A549 (cell line): ENCODE measurements at places on chromosomes 2 and 18.

DNA sequence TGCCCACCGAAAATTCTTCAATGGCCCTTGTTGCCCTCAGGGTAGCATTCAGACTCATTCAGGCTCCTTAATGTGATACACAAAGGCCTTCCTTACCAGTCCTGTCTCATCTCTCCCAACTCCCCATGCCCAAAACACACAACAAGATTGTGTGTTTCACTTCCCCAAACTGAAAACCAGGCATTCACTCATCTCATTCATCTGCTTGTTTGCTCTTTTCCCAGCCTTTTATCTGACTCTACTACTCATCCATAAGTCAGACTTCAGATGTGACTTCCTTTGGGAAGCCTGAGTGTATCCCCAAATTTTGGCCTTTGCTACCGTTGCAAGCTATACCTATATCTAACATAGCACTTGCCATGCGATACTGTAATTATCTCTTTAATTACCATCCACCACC, 9.7 kb upstream of the SLC39A10 start:
- no peak for DNase-seq

DNA sequence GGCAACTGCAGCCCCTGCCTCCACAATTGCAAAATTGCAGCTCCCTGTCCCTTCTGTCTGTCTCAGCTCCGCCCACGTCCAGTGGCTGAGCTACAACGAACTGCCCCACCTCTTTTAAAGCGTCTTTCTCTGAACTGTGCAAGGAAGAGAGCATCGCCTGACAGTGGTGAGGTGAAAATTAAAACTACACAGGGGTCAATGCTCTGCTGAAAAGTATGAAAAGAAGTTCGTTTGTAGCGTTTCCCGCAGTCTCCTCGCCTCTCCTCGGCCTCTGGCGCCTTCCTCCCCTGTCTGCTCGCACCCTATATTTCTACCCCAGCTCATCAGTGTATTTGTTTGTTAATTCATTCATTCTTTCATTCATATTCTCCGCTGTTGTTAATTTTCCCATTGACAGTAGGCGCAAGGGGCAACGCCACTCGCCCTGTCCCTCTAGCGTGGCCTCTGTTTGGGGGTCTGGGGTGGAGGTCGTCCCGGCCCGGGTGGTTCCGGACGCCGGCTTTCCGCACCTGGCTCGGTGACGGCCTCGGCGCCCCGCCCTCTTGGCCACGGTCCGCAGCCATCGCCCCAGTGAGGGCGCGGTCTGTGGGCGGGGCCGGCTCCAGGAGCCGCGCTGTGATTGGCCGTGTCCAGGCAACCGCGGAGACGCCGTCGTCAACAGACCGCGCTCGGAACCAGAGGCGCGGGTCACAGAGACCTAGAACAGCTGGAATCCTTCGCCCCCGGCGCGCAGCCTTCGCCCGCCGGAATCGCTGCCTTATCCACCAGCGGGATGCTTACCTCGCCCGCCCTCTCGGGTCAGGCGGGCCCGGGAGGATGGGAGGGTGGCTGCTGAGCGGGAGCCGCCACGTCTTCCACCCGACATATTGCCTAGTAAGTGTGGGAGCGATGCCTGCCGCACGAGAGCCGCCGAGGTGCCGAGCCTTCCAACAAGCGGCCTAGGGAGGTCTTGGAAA, at the start of gene VWA3B:
VWA3B (plus strand) TSS at position 677 of the 956 bp plus-strand sequence. CDS start 5,926 bp downstream, outside the sequence.
- DNase-seq = peak; percentile 60

GRCh38 chr2:62768615-62769014, 63.1 kb downstream of the EHBP1 start:
- DNase-seq = no peak

GRCh38 chr2:33042265-33042664, 95.5 kb downstream of the LTBP1 start:
- DNase-seq = no peak

DNA sequence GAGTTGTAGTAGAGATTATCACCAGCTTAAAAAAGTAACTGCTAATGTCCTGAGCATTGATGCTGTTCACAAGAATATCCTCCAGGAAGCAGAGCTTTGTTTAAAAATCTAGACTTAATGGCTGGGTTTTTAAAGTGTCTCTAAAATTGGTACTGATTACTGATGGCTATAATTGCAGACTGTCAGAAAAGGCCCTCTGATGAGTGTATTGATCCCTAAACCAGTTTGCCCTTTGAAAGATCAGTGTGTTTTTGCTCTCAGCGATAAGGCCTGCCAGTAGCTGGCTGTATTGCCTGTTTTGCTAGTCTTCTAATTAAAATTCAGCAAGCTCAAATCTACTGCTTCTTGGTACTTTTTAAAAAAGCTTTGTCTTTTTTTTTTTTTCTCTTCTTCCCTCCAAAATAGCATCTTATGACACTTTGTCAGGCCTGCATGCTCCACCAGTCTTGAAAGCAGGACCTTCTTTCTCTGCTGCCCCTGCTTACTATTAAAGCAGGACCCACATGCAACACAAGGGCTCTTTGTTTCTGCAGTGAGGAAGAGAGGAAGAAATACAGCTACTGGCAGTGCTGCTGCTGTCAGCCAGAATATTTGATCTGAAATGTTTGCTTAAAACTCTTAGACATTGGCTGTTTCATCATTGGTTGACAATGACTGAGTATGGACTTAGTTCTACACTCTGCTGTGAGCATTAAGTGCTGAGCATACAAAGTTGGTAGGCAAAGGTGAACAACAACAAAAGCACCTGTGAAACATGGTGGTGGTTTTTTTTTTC, 1.8 kb downstream of the SEC11C start:
- no peak for DNase-seq

GRCh38 chr2:65429786-65430602, 2.4 kb downstream of the SPRED2 start:
- DNase-seq = no peak

GRCh38 chr2:57408587-57408986, 638.0 kb upstream of the VRK2 start:
- DNase-seq = no peak

DNA sequence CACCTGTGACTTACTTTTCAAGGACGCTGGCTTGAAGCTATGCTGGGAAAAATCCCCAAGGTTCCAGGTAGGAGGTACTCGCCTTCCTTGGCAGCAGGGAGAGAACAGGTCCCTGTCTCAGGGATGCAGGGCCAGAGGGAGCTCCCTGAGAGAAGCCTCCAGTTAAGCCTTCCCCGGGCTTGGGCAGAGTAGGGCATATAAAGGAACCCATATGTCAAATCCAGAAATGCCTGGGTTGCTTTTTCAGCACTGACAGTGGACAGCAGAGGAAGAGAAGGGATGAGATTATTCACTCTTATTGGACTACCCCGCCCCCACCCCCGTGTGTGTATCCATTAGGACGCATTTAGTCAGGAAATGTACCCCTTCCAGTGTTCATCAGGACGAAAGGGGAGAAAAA, 89.3 kb upstream of the TEX51 start:
- DNase-seq = no peak

DNA sequence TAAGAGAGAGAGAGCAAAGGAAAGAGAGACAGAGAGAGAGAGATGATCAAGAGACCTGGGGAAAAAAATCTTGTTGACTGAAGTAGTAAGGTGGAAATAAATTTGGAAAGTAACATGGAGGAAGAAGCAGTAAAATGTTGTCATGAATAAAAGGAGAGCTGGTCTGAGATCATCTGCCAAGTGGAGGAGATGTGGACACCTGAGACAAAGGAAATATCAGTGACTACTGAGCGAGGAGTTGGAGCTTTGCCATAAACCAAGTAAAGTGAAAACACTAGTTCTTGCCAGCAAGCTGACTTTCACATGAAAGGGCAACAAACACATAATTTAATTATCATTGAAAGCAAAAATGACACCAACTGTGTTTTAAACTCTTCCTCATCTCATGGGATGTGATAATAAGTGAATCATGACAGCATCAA, 49.0 kb upstream of the DSG1 start:
- no peak for DNase-seq

DNA sequence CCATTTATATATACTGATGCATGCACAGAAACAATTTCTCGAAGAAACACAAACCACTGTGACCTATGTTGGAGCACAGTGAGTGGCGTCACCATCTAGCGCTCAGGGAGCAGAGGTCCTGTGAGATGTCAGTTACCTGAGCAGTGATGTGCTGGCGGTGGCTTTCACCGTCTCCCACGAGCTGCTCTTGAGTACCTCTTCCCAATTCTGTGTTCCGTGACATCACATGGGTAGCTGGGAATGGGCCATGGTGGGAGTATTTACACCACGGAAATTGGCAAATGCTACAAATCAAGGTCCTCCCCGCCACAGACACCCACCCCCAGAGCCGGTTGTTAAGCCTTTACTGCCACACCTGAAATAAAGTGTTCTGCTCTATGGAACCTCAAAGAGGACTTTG, 24.4 kb downstream of the GBX2 start:
- no peak for DNase-seq

DNA sequence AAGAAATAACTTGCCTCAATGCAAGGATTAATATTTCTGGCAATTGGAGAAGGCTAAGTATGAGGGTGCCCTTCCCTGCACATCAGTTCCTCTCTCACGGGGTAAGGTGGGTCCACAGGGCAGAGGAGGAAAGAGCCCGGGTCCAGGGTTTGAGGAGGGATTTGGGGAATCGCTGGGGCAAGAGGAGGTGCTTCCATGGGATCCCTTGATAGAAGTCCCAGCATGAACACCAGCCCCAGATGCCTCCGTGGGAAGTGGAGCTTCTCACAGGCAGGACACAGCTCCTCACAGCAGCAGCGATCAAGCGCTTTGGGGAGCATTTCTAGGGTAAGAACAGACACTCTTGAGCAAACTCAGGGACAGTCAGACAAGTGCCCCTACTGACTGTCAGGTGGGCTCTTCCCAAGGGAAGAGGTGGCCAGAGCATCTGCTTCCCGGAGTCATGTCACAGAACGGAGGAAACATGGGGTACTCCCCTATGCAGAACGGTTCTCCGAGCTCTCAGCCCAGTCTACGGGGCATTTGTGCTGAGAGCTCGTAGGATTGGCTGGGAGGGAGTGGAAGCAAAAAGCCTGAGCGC, 218.9 kb upstream of the ARL4C start:
- no peak for DNase-seq

GRCh38 chr2:143690235-143690634, 561.0 kb downstream of the ARHGAP15 start:
- no peak for DNase-seq

DNA sequence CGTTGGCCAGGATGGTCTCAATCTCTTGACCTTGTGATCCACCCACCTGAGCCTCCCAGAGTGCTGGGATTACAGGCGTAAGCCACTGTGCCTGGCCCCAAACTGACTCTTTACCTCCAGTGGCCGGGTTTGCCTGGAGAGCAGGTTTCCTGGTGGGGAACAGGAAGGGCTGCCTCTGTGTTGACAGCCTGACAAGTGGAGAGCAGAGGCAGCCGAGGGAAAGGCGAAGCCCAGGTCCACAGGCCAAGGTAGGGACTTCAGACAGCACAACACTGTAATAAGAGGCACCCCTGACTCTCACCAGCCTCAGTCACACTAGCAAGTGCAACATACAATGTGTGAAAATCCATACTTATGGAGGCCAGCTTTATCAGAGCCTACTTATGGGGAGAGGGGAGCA, 16.5 kb upstream of the SH3BP4 start:
- no peak for DNase-seq

GRCh38 chr2:177783091-177783490, 289.5 kb downstream of the PDE11A start:
- no peak for DNase-seq

DNA sequence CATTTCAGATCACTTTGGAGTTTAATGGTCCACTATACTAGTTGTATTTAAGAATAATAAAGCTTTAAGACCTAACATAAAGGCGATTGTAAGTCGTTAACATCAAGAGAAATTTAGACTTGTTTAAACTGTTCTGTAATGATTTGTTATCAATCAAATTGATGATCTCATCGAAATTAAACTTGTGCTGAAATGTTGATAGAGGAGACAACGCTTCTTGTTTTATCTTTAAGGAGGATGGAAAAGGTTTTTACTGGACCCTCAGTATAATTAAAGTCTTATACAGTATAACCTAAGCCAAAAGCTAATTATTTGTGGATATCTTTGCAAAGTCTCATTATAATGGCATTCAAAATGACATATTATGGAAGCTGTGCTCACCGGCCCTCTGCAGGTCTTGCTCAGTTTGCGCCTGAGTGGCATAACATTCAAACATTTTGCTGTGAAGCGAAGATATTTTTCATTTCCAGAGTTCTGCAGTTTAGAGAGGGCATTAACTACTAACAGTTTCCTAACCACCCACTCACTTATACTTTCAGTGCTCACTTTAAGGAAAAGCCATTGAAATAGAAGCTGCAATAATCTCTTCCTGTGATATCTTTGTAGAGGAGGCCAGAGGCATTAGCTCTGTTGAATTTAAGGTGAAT, 1.4 kb upstream of the SERTAD2 start:
- peak; percentile 56 for DNase-seq

DNA sequence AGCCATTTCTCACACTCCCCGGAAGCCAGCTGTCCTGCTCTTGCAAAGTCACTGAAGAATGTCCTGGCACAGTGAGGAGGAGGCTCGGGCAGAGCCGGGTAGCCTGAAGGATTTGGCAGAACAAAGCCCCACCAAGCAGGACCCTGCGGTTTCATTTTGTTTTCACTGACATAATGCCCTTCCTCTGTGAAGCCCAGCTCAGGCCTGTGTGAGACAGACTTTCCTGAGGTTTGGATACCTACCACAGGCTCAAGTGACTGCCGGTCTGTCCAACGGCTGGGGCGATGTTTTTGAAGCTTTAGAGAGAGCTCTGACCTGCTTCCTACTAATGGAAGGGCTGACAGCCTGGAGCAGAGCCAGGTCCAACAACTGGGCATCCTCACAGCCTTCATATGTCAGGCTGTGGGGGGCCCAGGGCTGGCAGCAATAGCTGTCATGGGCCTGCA, 99.8 kb upstream of the FZD7 start:
- DNase-seq = no peak

GRCh38 chr2:11248-11941, 34.9 kb downstream of the FAM110C start:
- no peak for DNase-seq

DNA sequence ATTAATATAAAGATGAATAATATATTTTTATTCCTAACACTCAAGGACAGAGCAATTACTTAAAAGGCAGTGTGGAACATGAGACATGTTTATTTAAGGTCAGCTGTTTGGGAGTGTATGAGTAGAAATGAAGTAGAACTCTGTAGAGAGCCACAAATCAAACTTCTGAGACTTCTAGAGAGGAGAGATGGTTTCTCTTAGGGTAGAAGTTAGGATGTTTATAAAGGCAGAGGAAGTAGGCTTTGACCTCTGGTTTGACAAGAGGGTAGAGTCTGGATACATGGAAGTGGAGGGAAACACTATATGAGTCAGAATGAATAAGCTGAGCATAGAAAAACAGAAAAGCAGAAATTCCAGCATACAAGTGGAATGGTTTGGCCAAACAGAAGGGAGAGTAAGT, 262.1 kb upstream of the KLHL14 start:
- DNase-seq = no peak
